ENCODE measurements at places on chromosomes 6 and 20. TPM values are rescaled to one million over a fixed set of nuclear protein-coding genes. Genes with fewer than 3 reads are reported as not detected.

Gene HCRTR2
- not detected for polyA plus RNA-seq

Gene SLC22A23
- polyA plus RNA-seq = 2.0 TPM

Gene CST7
- 23.1 TPM for polyA plus RNA-seq

Gene DDO
- polyA plus RNA-seq = 1.1 TPM

Gene FBXO5
- polyA plus RNA-seq = 4.8 TPM

Gene CGA
- polyA plus RNA-seq = not detected

Gene IL20RA
- polyA plus RNA-seq = not detected

Gene GLP1R
- not detected for polyA plus RNA-seq

Gene C6orf52
- polyA plus RNA-seq = 0.64 TPM

Gene EPHA7
- polyA plus RNA-seq = 0.80 TPM
